ENCODE measurements at places on chromosomes 2 and 18.

DNA sequence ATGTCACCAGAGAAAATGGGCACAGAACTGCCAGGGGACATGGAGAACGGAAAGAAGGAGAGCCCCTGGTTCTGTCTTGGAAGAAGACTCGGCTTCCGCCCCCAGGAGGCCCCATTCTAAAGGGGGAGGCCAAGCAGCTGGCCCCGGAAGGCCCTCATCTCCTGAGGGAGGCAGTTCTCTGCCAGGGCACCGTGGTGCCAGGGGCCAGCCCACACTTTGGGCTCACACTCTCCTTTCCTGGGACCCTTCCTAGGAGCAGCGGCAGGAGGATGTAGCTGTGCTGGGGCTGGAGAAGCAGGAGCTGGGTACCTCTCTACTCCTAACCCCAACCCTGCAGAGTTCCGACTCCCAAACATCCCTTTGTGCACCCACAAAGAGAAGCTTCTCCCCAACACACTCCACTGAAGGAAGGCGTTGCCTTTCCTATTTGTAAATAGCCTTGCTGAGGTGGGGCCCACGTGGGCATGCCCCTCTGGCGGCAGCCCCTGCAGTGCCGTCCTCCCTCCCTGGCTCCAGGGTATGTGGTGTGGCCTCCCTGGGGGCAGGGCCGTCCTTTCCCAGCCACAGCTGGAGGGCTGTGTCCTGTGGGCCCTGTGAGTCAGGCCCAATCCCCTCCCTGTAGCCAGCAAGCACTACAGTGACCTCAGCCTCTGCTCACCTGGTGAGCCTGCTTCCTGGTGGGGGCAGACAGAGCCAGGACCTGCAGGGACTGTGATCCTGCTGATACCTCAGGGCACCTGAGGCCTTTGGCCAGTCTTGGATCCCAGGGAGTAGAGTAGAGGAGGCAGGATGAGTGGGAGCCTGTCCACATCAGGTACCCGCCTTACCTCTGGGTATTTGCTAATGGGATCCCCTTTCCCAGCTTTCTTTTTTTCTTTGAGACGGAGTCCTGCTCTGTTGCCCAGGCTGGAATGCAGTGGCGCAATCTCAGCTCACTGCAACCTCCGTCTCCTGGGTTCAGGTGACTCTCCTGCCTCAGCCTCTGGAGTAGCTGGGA lies 26.6 kb downstream of the ZFP36L2 start:
- DNase-seq = no peak

- no peak for DNase-seq
Observed at GRCh38 chr2:63984606-63985359, 34.4 kb downstream of the VPS54 start.

DNA sequence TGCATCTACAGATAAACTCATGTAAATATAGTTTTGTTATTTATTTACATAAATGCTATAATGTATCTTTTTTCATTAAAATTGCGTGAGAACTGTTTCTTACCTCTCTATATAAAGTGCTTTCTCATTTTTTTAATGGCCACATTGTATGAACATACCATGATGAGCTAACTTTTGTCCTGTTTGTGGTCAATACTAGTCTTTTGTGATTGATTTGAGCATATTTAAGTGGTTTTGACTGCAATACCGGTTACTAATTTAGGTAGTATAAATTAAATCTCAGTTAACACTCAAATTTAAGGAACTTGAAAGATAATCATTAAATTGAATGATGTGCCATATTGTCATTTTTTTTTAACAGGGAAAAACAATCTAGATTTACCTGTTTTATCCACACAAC lies 108.2 kb downstream of the HAUS1 start:
- DNase-seq = no peak

DNA sequence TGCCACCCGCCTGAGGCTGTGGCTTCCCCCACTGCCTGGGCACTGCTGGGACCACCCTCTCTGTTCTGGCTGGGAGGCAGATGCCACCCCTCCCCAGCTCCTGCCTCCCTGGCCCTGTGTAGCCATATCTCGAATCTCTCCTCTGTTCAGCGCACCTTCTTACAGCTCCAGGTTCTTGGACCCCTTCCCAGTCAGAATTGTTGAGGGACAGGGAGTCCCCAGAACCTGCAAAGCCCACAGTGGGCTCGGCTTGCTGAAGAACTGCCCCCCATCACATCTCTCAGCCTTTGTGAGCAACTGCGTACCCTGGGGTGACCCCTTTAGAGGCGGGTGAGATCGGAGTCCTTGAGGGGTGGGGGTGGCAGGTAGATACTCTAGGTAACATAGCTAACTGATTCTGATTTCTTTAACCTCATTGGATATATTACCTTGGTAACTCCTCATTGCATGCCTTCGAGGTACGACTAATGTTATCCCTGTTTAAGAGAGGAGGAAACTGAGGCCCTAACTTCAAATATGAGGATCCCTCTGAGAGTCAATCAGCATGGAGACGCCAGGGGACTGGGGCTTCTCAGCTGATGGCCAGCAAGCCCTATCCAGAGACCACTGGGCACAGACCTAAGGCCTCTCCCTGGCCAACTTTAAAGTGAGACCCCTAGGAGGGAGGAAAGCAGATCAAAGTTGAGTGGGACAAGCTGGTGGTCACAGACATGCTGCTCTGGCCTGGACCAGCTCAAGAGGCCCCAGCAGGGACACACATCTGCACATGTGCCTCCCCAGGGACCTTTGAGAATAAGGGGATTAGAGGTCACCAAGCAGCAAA lies 101.3 kb downstream of the CAPN13 start:
- DNase-seq = peak; percentile 51

DNA sequence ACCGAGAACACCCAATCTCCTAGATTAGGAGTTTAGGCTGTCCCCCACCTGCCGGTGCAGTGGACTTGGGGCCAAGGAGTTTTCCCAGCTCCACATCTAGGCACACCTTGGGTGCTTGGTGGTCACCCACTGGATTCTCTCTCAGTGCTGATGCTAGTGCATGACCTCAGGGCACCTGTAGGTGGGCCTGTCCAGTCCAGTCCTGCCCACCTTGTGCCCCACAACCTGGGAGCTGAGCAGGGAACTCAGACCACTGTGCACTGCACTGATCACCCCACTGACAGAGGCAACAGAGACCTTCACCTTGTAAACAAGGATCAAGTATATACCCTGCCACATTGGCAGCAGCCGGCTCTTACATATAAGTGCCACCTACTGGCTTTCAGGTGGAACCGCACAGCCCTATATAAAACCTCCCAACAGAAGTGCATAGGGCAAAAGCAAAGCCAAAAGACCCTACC lies 12.7 kb upstream of the CDH19 start:
- no peak for DNase-seq

GRCh38 chr2:36300697-36301096 lies 54.9 kb upstream of the CRIM1 start:
- DNase-seq = no peak

GRCh38 chr18:76486038-76486437 lies 9.0 kb downstream of the ZNF516 start:
- DNase-seq = no peak

- DNase-seq = no peak
Observed at GRCh38 chr2:159759577-159759976, 38.4 kb downstream of the CD302 start.

DNA sequence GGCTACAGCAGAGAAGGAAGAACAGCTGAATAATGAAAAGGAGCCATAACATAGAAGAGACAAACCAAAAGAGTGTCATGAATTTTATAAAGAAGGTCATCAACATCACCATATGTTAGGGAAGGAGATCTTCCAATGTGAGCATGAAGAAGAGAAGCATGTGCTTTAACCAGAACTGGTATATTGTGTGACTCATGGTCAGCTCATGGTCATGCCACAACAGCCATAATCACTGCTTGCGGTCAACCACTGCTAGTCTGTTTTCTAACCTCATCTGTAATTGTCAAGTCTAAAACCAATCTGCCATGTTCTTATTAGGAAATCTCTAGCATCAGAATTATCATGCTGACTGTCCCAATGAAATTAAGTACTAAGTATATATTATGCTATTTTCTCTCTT lies 204.1 kb upstream of the VRK2 start:
- no peak for DNase-seq

- no peak for DNase-seq
Observed at GRCh38 chr2:232139171-232139594, 177.7 kb downstream of the DIS3L2 start.

GRCh38 chr2:50885948-50886347 lies 146.0 kb downstream of the NRXN1 start:
- no peak for DNase-seq

DNA sequence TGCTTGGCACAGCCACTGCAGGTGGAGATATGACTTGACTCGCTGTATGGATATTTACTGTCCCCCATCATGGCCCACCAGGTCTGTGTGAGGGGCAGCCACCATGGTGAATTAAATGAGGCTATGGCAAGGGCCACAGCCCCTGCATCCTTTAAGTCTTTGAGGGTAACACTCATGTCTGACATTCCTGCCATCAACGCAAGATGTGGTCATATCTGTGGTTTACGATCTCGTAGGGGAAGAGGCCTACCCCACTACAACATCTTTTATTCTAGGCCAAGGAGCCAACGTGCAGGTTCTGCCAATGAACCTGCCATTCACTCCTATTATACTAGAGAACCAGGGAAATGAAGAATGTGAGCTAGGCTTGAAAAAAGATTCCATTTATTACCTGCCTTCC lies 381.6 kb upstream of the ID2 start:
- DNase-seq = no peak

DNA sequence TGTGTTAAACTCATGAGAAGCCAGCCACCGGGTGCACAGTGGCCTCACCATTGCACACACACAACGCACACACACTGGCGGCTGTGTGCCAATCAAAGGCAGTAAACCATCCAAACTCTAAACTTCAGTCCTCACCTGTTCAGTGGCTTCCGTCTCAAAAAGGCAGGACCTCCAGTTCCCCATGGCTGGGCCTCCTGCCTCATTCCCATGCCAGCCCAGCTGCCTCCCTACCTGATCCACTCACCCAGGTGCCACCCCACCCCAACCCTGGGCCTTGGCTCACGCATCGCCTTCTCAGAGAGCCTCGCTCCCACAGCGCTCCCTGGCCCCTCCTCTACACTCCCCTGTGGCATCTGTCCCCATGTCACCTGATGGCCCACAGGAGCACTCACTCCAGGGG lies 190.9 kb downstream of the EIPR1 start:
- DNase-seq = no peak

DNA sequence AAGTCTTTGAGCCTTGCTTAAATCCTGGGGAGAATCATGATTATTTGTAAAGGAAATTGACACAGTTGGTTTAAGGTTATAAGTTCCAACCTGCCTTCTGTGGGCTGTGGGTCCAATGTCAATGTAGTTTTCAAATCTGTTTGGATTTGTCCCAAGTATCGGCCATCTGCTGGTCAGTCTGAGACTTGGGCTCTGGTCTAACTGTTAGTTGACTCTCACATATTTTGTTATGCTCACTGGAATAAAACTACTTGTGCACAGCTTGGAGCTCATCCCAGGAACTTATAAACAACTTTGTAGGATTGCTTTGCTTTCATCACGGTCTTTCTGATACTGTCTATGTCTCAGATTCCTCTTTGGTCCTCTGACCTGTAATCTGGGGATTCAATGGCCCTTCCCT lies 1026.2 kb upstream of the ZEB2 start:
- DNase-seq = no peak

DNA sequence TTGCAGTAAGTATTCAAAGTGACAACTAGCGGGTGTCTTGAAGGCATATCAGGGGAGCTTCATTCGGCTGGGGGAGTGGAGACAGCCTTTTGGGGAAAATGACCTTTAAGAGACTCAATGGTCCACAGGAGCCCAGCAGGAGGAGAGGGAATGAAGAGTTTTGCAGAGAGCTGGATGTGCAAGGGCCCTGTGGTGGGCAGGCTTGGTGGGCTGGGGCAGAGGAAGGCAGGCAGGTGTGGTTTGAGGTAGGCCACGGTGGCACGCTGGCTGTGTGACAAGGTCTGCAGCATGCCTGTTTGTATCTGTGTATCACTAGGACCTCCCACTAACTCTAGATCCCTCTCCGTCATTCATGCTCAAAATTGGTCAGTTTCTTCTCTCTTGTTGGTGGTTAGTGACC lies 53.7 kb downstream of the CD8B2 start:
- DNase-seq = no peak

DNA sequence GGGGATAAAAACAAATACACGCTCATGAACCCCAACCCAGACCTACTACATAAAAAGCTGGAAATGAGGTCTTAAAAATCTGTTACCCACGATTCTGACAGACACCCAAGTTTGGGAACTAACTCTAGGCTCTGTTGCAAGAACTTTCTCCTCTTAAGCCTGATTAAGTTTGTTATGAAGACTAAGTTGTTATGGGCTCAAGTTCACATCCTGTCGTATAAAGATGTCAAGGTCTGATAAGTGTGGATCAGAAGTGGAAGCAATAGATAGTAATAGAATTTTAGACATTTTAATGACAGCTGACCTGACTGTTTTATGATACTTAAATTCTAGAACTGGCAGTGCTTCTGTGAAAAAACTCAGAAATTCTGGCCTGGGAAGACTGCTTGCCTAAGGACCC lies 43.2 kb downstream of the LPIN2 start:
- DNase-seq = no peak

DNA sequence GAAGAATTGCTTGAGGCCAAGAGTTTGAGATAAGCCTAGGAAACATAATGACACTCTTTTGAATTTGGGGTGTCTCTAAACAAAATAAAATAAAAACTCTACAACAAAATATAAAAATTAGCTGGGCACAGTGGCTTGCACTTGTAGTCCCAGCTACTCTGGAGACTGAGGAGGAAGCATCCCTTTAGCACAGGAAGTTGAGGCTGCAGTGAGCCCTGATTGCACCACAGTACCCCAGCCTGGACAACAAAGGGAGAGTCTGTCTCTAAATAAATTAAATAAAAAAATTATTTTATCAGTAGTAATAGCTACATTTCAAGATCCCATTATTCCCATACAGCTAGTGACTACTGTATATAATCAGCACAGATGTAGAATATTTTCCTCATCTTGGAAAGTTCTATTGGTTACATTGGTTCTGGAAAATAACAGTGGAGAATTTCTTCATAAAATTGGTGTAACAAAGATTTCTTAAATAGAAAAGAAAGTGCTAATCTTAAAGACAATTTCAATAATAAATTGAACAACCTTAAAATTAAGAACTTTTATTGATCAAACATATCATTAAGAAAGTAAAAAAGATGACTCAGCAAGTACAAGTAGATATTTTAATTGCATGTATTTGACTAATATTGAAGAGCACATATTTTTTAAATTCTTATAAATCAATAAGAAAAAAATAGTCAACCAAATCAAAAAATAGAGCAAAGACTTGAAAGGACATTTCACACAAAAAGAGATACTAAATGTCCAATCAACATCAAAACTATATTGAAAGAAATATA lies 90.4 kb upstream of the KYNU start:
- DNase-seq = no peak

DNA sequence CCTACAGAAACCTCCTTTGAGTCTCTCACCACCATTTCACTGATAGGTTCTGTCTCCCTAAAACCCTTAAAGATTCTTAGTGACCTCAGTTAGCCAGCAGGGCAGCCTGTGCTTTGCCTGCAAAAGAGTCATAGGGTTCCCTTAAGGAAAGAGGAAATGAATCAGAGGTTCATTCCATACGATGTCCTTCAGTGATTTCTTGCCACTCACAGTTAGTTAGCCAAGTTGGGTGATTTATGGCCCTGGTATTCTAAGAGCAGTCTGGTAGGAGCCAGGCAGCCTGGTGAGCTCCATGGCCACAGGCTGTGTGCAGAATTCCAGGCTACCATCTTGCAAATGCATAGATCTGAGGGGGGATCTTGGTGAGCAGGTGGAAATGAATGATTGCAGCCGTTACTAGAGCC lies 18.7 kb upstream of the CCBE1 start:
- no peak for DNase-seq
